ENCODE measurements at places on chromosomes 5 and 9. TPM values are rescaled to one million over a fixed set of nuclear protein-coding genes. Genes with fewer than 3 reads are reported as not detected.

ACSL6 gene
- total RNA-seq: 0.09 TPM

C5 gene
- 2.2 TPM for total RNA-seq

PPP2R2B gene
- not detected for total RNA-seq

GZMA gene
- not detected for total RNA-seq

SLC6A18 gene
- not detected for total RNA-seq

ENC1 gene
- total RNA-seq: 26.2 TPM

ROPN1L gene
- total RNA-seq: 0.68 TPM

TAF1L gene
- total RNA-seq: under 0.01 TPM

SLC25A48 gene
- total RNA-seq: not detected

CCDC152 gene
- total RNA-seq: 0.51 TPM

IRX4 gene
- not detected for total RNA-seq

CDH9 gene
- total RNA-seq: not detected

PDE8B gene
- total RNA-seq: under 0.01 TPM

Measured in dermis blood vessel endothelial cell (primary cell).